Pancreas (tissue), 10 donors: ENCODE measurements at places on chromosomes 4 and X. TPM values are rescaled to one million over a fixed set of nuclear protein-coding genes. Genes with fewer than 3 reads are reported as not detected.

DNA sequence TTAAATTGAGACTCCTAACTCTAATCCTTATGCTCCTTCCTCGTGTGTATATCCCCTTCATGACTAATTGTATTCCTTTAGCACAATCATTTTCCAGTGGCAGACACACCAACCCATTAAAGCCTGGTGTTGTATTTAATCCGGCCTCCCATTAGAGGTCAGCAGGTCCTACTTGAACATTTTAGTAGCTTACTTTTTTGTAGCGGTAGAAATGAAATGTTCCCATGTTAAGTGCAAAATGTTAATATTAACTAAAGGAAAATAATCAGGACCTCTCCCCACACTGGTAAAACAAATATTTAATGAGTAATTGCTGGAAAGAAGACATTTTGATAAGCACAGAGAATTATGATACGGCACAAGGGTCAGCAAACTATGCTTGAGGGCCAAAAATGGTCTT lies 3.4 kb downstream of the RAB33B start:
- H3K4me3 ChIP-seq: peak overlapping the region; percentile 74
- no peak for DNase-seq
- no peaks in the 10 kb centered on the region for H3K36me3 ChIP-seq

DNA sequence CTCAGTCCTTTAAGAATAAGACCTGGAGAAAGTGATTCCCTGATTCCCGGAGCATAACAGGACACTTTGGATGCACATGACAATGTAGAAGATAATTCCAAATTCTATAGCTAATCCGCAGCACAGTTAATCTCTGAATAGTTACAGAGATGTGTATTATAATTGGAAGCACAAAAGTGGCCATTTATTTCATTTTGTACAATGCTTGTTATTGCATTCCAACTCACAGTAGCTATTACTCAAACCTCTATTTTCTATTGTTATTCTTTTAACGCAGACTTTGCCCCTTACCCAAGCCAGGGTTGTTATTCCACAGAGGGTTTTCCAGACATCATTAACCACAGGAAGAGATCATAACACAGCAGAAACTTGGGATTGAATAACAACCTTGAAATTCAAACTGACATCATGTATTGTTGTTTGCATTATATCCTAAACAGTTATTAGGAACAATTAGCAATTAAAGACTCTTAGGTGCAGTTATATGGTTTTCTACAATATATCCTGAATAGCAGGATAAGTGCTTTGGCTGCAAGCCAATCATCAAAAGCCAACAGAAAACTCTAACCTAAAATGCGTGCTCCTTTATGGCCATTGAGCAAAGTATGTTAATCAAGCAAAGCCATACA lies 984.0 kb upstream of the TENM3 start:
- no peak overlapping the region for H3K27ac ChIP-seq
- H3K27me3 ChIP-seq: no peaks in the 10 kb centered on the region
- DNase-seq: no peak
- H3K36me3 ChIP-seq: no peaks in the 10 kb centered on the region

- H3K36me3 ChIP-seq: no peaks in the 10 kb centered on the region
- no peak for DNase-seq
- no peak overlapping the region for H3K4me3 ChIP-seq
- H3K4me1 ChIP-seq: no peaks in the 10 kb centered on the region
Measured at GRCh38 chr4:104795264-104795939, 300.7 kb upstream of the CXXC4 start.

NXF2 gene
- not detected for total RNA-seq

GRCh38 chr4:102642631-102643298 lies 118.0 kb downstream of the MANBA start:
- H3K36me3 ChIP-seq: peaks cover 3% of the 10 kb centered on the region
- H3K4me3 ChIP-seq: no peak overlapping the region
- no peak overlapping the region for H3K27ac ChIP-seq
- DNase-seq: no peak

DNA sequence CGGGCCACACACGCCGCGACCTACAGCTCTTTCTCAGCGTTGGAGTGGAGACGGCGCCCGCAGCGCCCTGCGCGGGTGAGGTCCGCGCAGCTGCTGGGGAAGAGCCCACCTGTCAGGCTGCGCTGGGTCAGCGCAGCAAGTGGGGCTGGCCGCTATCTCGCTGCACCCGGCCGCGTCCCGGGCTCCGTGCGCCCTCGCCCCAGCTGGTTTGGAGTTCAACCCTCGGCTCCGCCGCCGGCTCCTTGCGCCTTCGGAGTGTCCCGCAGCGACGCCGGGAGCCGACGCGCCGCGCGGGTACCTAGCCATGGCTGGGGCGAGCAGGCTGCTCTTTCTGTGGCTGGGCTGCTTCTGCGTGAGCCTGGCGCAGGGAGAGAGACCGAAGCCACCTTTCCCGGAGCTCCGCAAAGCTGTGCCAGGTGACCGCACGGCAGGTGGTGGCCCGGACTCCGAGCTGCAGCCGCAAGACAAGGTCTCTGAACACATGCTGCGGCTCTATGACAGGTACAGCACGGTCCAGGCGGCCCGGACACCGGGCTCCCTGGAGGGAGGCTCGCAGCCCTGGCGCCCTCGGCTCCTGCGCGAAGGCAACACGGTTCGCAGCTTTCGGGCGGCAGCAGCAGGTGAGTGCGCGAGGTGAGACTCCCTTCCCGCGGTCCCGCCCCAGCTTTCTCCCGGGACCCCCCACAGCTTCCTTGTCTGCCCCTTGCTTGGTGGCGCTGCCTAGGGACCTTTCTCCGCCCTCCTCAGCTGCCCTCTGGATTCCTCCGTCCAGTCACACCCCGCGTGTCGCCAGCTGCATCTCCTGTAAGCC lies 678 bp downstream of the BMP3 start:
- no peaks in the 10 kb centered on the region for H3K36me3 ChIP-seq
- H3K4me3 ChIP-seq: peak overlapping the region; percentile 6
- H3K27me3 ChIP-seq: peaks cover 9% of the 10 kb centered on the region
- H3K4me1 ChIP-seq: peaks cover 5% of the 10 kb centered on the region
- no peak for DNase-seq

GRCh38 chr4:153506341-153507309 lies 40.5 kb downstream of the TMEM131L start:
- peak overlapping the region; percentile 56 for H3K27ac ChIP-seq
- H3K36me3 ChIP-seq: no peaks in the 10 kb centered on the region
- H3K27me3 ChIP-seq: no peaks in the 10 kb centered on the region
- no peak overlapping the region for H3K4me3 ChIP-seq
- no peak for DNase-seq

ETDB gene
- not detected for total RNA-seq

- DNase-seq: no peak
- peaks cover 6% of the 10 kb centered on the region for H3K4me1 ChIP-seq
- no peak overlapping the region for H3K27ac ChIP-seq
- H3K27me3 ChIP-seq: no peaks in the 10 kb centered on the region
- H3K4me3 ChIP-seq: no peak overlapping the region
Measured at GRCh38 chrX:132266583-132267355, 47.5 kb upstream of the RAP2C start.

- no peaks in the 10 kb centered on the region for H3K36me3 ChIP-seq
- no peak for DNase-seq
- no peaks in the 10 kb centered on the region for H3K27me3 ChIP-seq
Measured at GRCh38 chr4:156779774-156780173, 191.8 kb downstream of the PDGFC start.

DNA sequence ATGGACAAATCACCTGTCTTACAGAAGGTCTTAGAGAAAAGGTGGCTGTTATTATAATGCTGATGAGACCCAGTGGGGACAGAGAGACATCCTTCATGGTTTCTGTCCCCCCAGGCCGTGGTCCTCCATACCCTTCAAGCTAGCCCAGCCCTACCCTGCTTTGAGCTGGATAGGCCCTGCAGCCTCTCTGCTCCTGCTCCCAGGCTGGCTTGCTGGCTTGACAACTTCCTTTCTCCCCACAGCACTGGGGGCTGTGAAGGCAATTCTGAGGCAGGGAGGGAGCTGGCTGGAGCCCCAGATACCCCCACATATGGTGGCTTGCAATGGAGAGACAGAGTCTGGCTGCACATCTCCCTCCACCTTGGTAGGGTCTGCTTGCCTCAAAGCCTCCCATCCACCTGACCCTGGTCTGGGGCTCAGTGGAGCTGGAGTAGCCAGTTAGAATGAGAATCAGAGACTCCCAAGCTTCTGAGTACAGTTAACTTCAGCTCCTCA lies 118.2 kb downstream of the PJA1 start:
- no peak overlapping the region for H3K4me3 ChIP-seq
- no peaks in the 10 kb centered on the region for H3K36me3 ChIP-seq
- H3K27me3 ChIP-seq: no peaks in the 10 kb centered on the region
- no peaks in the 10 kb centered on the region for H3K4me1 ChIP-seq
- no peak for DNase-seq

BCLAF3 gene
- 4.8 TPM for total RNA-seq

- no peaks in the 10 kb centered on the region for H3K4me1 ChIP-seq
- no peak for DNase-seq
- no peak overlapping the region for H3K27ac ChIP-seq
- no peaks in the 10 kb centered on the region for H3K36me3 ChIP-seq
Measured at GRCh38 chrX:26918631-26919030, 544.5 kb downstream of the PPP4R3C start.

DNA sequence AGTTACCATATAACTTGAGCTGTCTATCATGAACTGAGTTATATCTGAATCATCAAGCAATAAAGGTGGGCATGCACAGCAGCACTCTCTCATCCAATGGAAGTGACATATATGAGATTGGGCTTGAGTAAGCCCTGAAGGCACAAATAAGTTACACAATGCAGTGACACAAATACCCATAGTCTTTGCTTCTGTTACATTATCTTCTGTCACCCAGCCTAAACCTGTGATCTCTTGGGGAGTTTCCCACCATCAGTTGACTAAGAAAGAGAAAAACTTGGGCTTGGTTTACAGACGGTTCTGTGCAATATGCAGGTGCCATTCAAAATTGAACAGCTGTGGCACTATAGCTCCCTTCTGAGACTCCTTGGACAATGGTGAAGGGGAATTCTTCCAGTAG lies 138.8 kb upstream of the IL15 start:
- H3K27ac ChIP-seq: no peak overlapping the region
- H3K4me1 ChIP-seq: no peaks in the 10 kb centered on the region
- no peaks in the 10 kb centered on the region for H3K36me3 ChIP-seq
- no peaks in the 10 kb centered on the region for H3K27me3 ChIP-seq
- no peak overlapping the region for H3K4me3 ChIP-seq

ABCG2 gene
- 0.58 TPM for total RNA-seq

GRIA2 gene
- 2.2 TPM for total RNA-seq

DNA sequence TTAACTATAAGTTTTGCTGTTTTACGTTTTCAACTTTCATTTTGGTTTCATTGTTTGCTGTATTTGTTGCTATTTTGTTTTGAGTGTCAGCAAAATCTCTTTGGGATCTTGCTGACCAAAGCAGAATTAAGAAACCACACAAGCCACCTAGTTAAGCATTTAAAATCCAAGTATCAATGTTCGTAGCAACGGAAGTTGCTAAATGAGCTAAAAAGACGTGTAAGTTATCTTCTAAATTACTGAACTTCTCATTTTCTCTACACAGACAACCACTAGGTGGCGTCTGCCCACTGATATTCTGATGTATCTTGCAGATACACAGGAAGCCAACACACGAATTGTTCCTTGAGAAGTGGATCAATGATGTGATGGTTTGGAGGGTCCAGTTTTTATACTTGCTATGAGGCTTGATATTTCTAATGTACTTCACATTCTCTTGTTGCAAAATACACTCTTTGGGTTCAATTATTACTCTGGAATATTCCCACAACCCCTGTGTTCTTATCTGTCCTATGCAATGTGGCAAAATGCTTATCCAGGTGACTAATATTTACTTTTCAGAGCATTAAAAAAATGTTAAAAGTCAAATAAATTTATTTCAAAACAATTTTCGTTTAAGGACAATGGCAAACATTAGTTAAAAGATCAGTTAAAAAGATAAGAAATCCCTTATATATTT lies 250.5 kb downstream of the TECRL start:
- no peak overlapping the region for H3K4me3 ChIP-seq
- no peaks in the 10 kb centered on the region for H3K27me3 ChIP-seq
- H3K27ac ChIP-seq: no peak overlapping the region

DNA sequence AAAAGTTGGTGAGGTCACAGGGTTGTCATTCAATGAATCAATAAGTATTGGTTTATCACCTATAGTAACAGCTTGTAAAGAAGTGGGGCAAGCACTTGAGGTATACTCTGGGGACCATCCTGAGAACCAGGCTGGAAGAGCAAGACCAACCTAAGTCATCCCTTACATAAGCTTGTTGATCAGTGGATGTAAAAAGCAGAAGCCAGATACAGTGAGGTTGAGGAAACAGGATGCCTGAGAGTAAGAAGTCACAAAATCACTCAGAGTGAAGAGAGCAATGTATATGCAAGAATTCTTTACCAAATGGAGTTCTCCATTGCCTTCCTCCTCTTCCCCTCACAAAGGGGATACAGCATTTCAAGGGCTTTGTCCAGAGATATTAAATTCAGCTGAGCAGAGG lies 76.3 kb upstream of the PACRGL start:
- no peaks in the 10 kb centered on the region for H3K4me1 ChIP-seq
- H3K4me3 ChIP-seq: no peak overlapping the region
- no peak for DNase-seq
- H3K27me3 ChIP-seq: no peaks in the 10 kb centered on the region
- H3K27ac ChIP-seq: no peak overlapping the region
- H3K36me3 ChIP-seq: no peaks in the 10 kb centered on the region

- no peaks in the 10 kb centered on the region for H3K36me3 ChIP-seq
- H3K27ac ChIP-seq: no peak overlapping the region
- H3K4me1 ChIP-seq: no peaks in the 10 kb centered on the region
- peaks cover 10% of the 10 kb centered on the region for H3K27me3 ChIP-seq
- no peak overlapping the region for H3K4me3 ChIP-seq
Measured at GRCh38 chrX:32480019-32480418, 731.3 kb downstream of the DMD start.
